ENCODE measurements at places on chromosomes 7 and 10.

GRCh38 chr10:35471435-35471834, 133.7 kb upstream of the GJD4 start:
- DNase-seq: no peak

GRCh38 chr7:17159500-17160037, 138.9 kb upstream of the AHR start:
- DNase-seq: no peak

- no peak for DNase-seq
These were observed 29.4 kb upstream of the AMPH start for GRCh38 chr7:38660427-38661099.

GRCh38 chr7:120052884-120053382, 220.0 kb upstream of the KCND2 start:
- DNase-seq: no peak

DNA sequence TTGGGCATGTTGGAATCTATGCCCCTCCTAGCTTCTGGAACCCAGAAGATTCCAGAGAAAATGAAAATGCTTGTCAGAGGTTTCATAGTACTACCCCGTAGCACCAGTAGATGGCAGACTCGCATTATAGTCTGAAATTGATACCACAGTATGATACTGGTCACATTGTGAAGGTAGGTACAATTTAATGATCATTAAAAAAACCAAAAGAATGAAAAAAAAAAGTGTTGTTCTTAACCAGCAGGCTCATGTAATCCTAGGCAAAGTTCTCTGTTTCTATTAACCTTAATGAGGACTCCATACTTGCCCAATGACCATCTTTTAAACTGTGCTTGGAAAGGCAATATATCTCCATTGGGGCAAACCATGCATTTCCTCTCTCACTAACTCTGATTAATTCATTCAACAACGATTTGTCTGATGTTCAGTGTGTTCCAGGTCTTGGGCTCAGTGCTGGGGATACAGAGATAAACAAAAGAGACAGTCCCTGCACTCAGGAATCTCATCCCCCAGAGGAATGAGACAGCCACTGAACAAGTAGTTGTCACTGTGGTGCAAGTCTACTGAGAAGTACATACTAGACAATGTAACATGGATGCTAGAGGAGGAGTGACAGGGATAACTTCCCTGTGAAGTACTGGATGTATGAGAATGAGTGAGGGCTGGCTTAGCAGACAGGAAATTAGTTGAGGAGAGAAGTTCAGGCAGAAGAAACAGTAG, 223.5 kb upstream of the PHYHIPL start:
- peak; percentile 31 for DNase-seq
